Stimulated activated CD8-positive, alpha-beta memory T cell treated with anti-CD3 and anti-CD28 coated beads, Interleukin-15, amount 100 ng/mL, for 4 hours (primary cell): ENCODE measurements at places on chromosomes 11 and 22.

- no peak for DNase-seq
Observed at GRCh38 chr22:49372530-49373288, 455.0 kb downstream of the BRD1 start.

GRCh38 chr11:17638311-17638710 is 81.1 kb upstream of the MYOD1 start:
- DNase-seq, result no peak

GRCh38 chr11:23280088-23280487 is 419.8 kb upstream of the CCDC179 start:
- DNase-seq, result no peak

DNA sequence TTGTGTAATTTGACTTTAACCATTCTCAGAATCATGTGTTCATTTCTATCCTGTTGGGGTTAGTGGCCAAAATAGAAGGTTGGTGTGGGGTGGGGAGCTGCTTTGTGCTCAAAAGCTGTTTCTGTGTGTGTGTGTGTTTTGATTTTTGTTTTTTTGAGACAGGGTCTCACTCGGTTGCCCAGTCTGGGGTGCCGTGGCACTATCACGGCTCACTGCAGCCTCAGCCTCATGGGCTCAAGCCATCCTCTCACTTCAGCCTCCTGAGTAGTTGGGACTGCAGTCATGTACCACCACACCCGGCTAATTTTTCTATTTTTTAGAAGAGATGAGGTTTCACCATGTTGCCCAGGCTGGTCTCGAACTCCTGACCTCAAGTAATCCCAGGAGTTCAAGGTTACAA is 18.1 kb upstream of the AIFM3 start:
- no peak for DNase-seq

GRCh38 chr11:67351275-67352005 is 1.9 kb downstream of the POLD4 start:
- DNase-seq, result no peak

DNA sequence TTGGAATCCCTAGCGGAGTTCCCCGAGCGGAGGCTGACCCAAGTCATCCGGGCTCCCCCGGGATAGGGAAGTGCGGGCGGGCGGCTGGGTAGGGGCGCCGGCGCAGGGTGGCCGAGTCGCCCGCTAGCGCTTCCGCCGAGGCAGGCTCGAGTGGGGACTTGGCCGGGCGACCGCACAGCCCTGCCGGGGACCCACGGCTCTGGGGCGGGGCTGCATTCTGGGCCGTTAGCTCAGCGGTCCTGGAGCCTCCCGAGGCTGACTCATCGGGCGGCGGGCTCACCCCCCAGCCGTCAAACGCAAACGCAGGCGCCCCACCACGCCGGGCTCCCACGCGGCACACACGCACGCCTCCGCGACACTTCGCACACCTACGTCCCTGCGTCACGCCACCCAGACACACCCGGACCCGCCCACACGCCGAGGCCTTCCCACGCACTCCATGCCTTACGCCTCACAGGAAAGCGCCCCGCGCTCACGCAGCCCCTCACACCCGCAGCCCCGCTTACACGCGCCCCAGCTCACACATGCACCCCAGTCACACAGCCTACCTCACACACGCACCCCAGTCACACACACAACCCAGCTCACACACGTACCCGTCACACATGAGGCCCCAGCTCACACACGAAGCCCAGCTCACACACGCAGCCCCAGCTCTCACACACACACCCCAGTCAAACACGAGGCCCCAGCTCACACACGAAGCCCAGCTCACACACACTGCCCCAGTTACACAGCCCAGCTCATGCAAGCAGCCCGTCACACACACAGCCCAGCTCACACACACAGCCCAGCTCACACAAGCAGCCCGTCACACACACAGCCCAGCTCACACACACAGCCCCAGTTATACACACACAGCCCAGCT is 1.2 kb downstream of the PHLDB1 start:
- peak; percentile 82 for DNase-seq

GRCh38 chr11:15577519-15577918 is 462.8 kb downstream of the INSC start:
- no peak for DNase-seq

- no peak for DNase-seq
Observed at GRCh38 chr11:82978422-82979099, 77.0 kb downstream of the DDIAS start.

GRCh38 chr11:109619498-109619897 is 197.5 kb downstream of the C11orf87 start:
- no peak for DNase-seq

DNA sequence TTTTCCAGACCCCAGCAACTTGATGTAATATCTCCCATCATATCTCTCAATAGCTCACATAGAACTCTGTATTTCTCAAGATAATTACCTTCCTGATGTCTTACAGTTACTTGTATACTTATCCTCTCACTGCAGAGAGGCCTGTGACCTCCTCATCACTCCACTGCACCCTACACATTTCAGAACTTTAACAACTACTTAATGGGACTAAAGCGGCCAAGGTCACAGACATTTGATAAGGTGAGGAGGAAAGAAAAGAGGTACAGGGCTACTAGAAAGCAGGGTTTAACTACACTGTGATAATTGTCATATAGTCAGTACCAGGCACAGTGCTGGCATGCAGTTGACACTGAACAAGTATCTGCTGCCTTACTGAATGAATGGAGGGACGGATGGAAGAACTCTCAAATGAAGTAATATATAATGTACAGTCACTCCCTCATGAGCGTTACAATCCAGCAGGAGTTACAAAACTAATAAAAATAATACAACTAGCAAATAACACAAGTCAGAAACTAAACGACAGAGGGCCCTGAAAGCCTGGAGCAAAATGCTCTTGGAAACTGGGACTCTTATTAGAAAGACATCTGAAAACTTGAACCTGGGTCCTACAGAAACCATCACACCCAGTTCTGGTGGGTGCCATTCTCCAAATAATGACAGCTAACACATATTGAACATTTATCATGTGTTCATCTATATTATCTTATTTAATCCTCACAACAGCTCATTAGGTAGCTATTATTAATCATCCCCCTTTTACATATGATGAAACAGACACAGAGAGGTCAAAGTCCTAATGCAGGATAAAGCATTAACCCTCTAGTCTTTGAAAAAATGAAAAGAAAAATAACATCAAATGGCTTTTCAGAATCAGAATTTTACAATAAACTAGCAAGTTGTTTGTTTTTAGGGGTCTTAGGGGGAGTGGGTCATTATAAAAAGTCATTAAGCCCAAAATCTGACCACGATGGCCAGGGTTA is 14.3 kb downstream of the PI4KA start:
- no peak for DNase-seq

DNA sequence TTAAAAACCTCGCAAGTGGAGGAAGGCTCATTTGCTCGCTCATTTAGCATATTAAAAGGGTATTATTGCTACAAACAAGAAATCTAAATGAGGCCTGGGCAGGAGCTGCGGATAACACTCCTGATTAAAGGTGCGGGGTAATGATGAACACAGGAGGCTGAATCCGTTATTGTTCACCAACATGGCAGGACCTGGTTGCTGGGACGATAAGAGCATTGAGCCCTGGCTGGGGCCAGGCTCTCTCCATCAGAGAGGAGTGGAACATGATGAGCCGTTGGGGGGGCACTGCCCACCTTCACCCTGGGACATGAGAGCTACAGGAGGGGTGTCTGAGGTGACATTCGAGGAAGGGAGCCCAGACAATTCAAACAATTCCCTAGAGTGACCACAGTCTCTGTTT is 211.7 kb downstream of the NXPE2 start:
- no peak for DNase-seq

GRCh38 chr11:11445441-11446185 is 92.6 kb upstream of the CSNK2A3 start:
- no peak for DNase-seq

DNA sequence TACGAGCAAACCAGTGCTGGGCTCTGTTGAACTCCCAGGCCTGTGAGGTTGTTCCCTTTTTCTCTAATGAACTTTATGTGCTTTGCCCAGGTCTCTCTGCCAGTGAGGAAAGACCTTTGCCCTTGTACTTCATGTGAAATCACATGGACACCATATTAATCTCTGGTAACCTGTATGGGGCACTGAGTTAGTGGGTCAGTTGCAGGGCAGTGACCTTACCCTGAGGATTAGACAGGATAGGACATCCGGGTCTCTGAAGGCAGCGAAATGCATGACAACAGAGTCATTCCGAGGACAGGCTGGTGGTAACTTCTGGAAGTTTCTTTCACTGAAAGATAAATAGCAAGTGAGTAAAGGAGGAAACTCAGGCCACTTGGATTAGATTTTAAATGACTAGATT is 93.7 kb downstream of the ZBTB16 start:
- DNase-seq, result no peak

GRCh38 chr11:28715726-28716125 is 607.5 kb downstream of the METTL15 start:
- DNase-seq, result no peak

DNA sequence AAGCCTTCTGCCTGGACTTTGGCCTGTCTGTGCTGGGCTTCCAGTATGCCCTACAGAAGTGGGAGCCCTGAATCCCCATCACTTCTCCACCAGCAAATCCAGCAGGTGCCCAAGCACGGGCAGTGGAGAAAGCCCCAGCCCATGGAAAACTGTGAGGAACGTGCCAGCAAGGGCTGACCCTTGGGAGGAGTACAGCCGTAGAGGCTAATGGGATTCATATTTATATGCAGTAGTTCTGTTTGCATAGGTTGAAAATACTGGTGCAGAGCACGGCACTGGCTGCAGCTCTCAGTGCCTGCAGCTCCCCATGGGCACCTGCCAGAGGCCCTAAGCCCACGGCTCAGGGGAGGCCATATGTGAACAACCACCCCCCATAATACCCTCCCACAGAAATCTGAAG is 10.1 kb downstream of the NAGA start:
- DNase-seq, result no peak

- no peak for DNase-seq
Observed at GRCh38 chr11:29373725-29374124, 643.1 kb downstream of the KCNA4 start.

DNA sequence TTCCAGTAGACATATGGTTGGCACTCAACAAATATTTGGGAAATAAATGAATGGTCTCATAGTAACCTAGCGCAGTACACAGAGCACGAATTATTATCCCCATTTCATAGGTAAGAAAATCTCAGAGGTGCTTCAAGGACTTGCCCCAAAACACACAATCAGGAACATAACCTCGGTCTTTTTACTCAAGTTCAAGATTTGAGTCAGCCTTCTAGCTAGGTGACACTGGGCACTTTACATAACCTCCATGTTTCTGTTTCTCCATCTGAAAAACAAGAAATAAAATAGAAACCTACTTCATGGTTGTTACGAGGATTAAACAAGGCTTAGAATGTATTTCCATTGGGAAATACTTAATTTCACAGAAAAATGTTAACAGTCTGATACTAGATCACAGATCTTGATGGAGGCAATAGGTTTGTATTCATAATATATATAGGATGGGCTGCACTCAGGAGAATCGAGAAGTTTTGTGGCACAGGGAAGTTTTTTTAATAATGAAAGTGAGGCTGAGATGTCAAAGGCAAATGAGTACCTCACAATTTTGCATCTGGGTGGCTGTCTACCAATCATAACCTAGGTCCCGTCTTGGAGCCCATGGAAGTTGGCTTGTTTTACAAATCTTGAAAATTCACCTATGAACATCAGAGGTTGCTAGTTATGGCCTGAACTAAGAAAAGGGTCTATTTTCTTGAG is 147.4 kb upstream of the ZC3H12C start:
- no peak for DNase-seq

- DNase-seq, result no peak
Observed at GRCh38 chr11:12529041-12529440, 145.2 kb upstream of the TEAD1 start.

DNA sequence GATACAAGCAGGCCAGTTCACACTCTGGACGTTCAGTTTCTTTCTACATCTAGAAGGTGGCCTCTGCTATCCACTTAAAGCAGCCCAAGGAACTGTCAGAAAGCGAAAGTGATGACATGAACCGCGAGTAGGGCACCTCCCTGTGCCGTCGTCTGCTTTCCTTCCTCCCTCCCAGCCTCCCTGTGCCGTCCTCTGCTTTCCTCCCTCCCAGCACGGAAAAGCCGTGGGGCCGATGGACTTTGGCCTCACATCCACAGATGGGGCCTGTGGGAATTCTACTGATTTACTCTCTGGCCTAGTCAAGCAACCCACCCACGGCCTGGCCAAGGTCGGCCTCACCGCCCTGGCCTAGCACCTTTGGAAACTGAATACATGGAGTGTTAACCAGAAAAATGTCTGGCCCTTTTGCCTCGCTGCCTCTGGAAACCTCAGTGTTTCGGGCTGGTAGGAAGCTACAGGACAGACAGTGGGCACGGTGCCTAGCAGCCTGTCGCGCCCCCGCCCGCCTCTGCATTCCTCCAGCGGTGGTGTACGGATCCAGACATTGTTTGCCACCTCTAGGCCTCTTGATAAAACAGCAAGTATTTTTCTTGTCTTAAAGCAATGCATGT is 14.2 kb downstream of the PEX26 start:
- DNase-seq, result no peak

DNA sequence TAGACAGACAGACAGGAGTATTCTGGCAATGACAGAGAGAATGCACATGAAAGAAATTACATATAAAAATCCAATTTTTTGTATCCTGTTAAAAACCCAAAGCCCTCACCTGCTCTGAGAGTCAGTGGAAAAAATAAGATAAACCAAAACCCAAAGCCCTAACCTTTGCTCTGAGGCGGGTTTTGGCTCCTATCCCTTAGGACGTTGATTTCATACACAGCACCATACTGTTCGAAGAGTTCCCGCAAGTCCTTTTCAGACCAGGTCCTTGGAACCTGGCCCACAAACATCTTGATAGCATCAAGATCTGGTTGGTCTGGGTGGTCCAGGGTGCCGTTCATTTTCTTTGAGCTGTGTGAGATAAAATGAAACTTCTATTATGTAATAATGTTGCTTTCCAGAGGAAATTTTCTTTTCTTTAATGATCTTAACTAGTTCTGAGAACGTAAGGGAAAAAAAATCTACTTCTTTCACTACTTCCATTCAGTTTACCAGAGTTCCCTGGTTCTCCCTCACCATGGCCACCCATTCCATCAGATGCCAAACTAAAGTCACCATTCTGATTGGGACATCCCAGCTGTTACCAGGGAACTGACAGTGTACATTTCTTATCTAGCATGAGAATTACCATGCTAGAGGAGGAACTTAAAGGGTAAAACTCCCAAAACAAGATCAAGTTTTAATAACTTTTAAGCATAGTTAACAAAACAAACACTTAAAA is 39.9 kb upstream of the RAPSN start:
- no peak for DNase-seq

- no peak for DNase-seq
Observed at GRCh38 chr11:31641477-31642062, 132.0 kb downstream of the ELP4 start.

- DNase-seq, result no peak
Observed at GRCh38 chr22:26660961-26661578, 3.7 kb downstream of the MIAT start.

DNA sequence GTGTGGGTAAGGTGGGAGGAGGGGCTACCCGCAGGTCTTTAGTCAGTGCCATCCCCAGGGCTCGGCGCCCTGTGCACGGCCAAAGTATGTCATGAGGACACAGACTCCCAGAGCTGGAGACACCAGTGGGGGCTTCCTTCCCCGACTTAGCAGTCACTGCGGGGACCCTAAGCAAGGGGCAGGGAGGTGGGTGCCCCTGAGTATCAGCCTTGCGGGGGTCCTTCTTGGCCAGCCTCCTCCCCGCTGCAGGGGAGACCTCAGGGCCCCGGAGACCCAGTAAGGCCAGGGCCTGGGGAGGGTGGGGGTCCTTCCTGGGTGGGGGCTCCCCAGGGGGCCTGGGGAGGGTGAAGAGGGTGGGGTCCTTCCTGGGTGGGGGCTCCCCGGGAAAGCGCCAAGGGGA is 673.8 kb downstream of the BRD1 start:
- no peak for DNase-seq

GRCh38 chr11:80458376-80458775 is 1017.5 kb upstream of the TENM4 start:
- DNase-seq, result no peak

- no peak for DNase-seq
Observed at GRCh38 chr11:122342089-122342744, 226.2 kb upstream of the BLID start.
